ENCODE measurements at places on chromosomes 5 and 9.

GRCh38 chr5:124515497-124516245, 230.8 kb downstream of the ZNF608 start:
- no peak for DNase-seq

DNA sequence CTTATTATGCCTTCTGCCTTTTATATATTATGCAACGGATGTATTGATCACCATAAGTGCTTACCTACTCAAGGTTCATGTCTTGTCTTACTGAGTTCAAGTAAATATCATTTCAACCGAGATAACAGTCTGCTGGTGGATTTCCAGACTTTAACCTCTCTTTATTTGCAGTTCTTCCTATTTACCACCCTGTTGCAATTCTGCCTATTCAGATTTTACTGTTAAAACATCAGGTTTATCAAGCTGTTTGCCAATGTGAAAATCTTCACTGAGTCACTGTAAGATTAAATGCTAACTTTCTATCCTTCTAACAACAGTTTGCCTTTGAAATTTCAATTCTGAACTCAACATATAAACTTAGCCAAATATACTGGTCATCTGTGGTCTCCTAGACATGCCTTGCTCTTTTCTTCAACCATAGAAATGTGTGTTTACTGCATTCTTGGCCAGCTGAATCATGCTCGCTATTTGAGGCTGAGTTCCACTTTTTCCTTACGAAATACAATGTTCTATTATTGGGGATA, 471.7 kb upstream of the RORB start:
- DNase-seq: no peak

DNA sequence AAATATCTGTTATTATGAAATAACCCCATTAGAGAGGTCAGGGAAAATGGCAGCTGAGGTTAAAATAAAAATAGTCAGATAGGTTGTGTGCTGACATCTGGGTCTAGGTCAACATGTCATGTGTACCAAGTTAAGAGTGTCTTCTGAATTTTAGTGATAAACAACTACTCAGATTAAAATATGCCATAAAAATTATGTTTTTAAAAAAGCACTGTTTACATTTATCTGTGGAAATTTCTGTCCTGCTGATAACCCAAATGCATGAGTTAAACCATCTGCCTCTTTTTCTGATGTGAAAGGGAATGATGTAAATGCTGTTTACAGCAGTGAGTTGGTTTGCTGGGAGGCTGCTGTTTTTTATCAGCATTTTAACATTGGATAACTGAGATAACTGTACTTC, 361.2 kb upstream of the TARS1 start:
- no peak for DNase-seq

- DNase-seq: peak; percentile 46
These were observed 734 bp downstream of the SKP1 start for GRCh38 chr5:134175921-134176510.

- DNase-seq: no peak
These were observed 13.7 kb upstream of the RUFY1 start for GRCh38 chr5:179536676-179537075.

GRCh38 chr9:112119225-112120029, 55.7 kb downstream of the SUSD1 start:
- no peak for DNase-seq

- no peak for DNase-seq
These were observed 13.3 kb upstream of the HSDL2 start for GRCh38 chr9:112366591-112366990.

DNA sequence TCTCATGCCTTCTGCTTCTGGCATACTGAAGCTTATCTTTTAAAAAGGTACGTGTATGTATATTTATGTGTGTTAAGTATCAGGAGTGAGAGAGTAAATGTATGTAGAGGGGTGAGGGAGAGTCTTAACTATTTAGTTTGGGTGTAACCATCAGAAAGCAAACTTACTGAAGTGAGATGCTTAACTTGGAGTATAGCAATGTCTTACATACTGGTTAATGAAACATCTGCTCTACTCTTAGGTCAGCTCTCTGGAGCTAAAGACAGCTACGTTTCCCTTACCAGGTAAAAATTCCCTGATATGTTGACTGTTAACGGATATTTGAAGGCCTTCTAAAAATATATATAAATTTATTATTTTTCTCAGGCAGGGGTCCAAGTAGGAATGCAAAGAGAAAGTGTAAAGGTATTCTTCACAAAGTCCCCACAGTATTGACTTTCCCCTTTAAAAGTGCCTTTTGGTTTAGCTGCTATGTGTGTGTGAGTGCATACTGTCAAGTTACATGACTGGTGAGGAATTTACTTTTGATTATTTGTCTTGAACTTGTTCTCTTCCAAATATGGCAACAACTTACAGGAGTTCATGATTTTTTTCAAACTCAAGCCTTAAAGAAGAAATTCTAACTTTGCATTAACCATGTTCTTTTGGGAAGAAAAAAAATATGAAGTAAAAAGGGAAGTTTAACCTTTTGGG, 12.3 kb upstream of the C5orf24 start:
- no peak for DNase-seq

DNA sequence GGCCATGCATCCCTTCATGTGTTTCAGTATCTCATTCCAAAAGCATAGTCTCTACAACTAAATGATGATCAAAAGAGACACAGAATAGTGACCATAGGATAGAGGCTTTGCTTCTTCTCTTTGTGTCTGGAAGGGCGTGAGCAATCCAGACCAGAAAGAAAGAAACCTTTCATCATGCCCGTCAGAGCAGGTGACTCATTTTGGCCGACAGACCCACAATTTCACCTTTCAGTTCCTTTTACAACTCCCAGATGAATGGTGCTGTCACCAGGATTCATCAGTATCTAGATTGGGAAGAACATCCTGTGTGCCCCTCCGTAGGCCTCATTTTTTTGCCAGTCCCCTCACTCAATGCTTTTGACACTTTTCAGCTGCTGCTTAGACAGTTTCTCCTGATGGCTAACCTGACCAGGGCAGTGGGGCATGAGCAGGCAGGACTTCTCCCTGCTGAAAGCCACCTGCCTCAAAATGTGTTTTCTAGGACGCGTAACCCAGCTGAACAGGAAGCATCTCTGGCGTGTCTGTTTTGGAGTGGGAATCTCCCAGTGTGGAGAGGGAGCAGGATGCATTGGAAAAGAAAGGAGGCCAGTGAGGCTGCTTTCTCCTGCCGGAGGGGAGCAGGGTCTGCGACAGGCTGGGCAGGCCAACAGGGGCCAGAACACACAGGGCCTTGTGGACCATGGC, 21.2 kb downstream of the ABLIM3 start:
- no peak for DNase-seq

- DNase-seq: no peak
These were observed 111.8 kb downstream of the CARTPT start for GRCh38 chr5:71830681-71831539.

DNA sequence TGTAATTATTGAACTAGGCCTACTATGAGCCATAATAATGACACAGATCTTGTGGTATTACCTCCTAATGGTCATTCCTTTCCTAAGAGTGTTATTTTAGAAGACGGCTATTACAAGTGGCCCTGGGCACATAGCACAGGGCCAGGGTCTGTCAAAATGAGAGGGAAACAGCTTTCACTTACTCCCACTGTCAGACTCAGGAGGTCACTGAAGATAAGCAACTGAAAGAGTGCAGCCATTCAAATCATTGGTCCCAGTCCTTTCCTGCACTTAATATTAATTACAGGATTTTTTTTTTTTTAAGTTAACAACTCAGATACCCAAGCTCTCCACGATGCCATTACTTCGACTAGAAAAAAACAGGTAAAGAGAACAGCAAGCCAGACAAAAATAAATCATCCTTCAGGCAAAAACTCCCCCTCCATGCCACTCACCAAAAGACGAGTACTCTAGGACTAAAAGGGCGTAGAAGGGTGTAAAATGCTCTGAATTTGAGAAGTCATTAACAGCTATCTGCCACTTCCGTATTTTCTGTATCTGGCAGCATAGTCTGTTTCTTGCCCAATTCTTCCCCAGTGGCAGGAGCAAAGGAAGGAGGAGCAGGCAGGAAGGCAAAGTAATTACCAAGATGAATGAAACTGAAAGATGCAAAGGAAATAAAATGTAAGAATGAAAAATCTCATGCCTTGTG, 87.4 kb downstream of the ZNF608 start:
- DNase-seq: no peak

DNA sequence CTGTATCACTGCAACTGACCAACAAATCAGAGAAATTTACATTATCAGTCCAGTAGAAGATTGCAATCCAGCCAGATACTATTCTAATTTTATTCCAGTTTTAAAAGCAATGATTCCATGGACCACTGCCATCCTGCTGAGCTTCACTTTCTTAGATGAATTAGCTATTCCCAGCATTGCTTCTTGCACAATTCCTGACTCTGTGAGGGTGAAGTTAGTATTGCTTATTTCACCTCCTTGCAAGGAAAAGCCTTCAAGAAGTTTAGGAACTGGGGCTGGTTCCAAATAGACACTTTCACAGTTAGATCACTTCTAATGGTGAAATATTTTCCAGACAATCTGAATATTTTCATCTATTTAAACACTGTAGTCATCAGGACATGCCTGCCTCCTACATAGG, 338.6 kb upstream of the TNC start:
- no peak for DNase-seq

DNA sequence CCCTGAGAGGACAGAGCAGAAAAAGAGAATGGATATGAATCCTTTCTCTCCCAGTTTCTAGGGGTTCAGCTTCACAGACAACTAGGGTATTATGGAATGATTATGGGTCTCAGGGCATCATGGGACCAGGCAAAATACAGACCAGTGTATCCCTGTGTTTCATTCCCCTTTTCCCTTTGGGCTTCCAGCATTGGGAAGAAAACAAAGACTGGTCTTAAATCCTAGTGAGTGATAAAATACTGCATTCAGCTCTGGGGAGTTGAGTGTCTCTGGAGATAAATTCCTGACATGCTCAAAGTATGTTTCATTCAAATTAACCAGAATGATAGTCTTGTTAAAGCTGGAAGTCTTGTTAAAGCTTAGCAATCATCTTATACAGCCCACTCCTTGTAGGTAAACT, 2.4 kb upstream of the POU4F3 start:
- DNase-seq: no peak

DNA sequence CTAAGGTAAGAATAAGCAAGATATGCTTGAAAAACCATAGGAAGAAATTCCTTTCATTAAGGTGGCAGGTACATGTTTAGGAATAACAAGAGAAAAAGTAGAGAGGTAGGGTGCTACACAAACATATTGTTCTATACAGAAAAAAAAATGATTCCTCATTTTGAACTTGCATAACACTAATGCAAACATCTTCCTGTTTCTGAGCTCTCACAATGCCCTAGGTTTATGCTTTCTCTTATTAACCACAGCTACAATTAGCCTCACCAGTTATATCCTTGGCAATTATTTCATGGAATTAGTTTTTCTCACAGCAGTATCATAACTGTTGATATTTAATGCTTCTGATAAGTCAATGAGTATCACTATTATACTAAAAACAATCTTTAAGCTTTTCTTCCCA, 20.7 kb downstream of the CEMIP2 start:
- DNase-seq: no peak

DNA sequence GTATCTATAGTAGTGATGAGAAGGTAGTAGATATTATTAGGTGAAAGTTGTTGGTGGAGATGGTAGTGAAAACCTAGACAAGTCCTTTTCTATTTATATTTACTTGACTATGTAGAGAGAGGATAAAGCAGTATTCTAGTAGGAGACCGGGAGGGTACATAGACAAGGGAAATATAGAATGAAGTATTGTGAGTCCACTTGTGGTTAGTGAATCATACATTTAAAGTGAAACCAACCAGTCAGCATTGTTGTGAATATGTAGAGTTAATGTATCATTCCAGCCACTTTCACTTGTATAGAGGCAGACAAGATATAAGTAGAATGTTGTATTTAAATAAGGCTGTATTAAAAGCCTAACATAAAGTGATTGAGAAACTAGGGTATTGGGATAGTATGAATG, 1711.3 kb upstream of the ACO1 start:
- DNase-seq: no peak

Measured in activated gamma-delta T cell (primary cell).